ENCODE measurements at places on chromosomes 12 and 14.

GRCh38 chr14:76595266-76595665 is 166.0 kb upstream of the VASH1 start:
- DNase-seq: no peak

GRCh38 chr14:36054353-36055051 is 122.0 kb downstream of the PTCSC3 start:
- peak; percentile 27 for DNase-seq

GRCh38 chr12:109881752-109882151 is 1.4 kb upstream of the GLTP start:
- DNase-seq: no peak

DNA sequence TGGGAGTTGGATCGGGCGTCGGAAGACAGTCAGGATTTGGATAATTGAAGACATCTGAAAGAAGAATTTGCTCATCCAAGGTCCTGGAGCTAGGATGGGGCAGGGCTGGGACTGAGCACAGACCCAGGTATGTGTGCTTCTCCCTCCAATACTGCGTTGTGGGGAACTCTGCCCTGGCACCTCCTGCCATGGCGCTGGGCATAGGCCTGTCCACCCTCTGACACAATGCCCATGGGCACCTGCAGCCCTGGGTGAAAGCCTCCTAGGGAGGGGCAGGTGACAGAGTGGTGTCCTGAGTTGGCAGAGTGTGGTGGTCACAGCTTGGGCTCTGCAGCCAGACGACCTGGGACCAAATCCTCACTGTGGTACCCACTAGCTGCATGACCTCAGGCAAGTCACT is 53.3 kb downstream of the CALM1 start:
- DNase-seq: no peak

DNA sequence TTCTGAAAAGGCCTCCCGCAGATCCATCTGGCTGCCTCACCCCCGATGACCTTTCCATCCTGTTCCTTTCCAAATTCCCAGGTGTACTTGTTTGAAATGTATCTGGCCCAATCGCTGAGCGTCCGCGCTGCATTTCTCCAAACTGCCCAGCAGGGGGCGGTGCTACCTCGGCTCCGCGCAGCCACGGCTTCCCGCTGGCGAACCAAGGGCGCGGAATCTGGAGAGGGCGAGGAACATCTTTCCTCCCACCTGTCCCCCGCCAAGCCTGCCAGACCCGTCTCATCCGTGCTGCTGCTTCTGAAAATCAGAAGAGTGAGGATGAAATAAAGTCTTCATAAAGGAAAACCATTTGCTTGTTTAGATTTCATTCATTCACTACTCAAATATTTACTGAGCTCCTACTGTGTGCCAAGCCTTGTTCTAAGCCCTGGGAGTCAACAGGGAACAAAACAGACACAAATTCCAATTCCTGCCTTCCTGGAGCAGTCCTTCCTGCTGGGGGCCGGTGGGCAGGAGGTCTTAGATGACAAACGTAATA is 16.8 kb upstream of the MYL2 start:
- DNase-seq: no peak

Measured in NCI-H1105 treated with DMSO at 0.1 percent for 48 hours (cell line).